ENCODE measurements at places on chromosomes 7 and 10. TPM values are rescaled to one million over a fixed set of nuclear protein-coding genes. Genes with fewer than 3 reads are reported as not detected.

- no peak overlapping the region for H3K27ac ChIP-seq
- peak overlapping the region; percentile 5 for H3K4me3 ChIP-seq
- H3K4me1 ChIP-seq = peaks cover 8% of the 10 kb centered on the region
- no peaks in the 10 kb centered on the region for H3K36me3 ChIP-seq
Observed at GRCh38 chr10:116743266-116744064, 1.1 kb upstream of the HSPA12A start.

GRCh38 chr10:131090761-131091661 lies 220.5 kb downstream of the TCERG1L start:
- H3K27me3 ChIP-seq = no peaks in the 10 kb centered on the region
- DNase-seq = peak; percentile 66
- H3K27ac ChIP-seq = no peak overlapping the region
- H3K4me1 ChIP-seq = no peaks in the 10 kb centered on the region
- H3K4me3 ChIP-seq = no peak overlapping the region

Gene GBX1
- not detected for total RNA-seq

DNA sequence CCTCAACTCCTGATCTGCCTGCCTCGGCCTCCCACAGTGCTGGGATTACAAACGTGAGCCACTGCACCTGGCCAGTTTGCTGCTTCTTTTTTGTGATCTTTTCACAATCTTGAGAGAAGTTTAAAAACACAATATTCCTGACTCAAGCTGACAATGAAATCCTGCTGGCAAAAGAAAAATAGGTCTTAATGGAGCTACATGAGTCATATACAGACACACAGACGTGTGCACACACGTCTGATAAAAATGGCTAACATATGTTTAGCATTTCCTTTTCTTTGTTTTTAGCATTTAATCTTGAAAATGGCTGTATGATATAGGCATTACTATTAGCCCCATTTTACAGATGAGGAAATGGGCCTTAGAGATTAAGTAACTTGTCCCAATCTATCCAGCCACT lies 29.4 kb upstream of the RAB18 start:
- H3K27me3 ChIP-seq = no peaks in the 10 kb centered on the region
- no peak overlapping the region for H3K4me3 ChIP-seq
- H3K4me1 ChIP-seq = no peaks in the 10 kb centered on the region
- no peak for DNase-seq

DNA sequence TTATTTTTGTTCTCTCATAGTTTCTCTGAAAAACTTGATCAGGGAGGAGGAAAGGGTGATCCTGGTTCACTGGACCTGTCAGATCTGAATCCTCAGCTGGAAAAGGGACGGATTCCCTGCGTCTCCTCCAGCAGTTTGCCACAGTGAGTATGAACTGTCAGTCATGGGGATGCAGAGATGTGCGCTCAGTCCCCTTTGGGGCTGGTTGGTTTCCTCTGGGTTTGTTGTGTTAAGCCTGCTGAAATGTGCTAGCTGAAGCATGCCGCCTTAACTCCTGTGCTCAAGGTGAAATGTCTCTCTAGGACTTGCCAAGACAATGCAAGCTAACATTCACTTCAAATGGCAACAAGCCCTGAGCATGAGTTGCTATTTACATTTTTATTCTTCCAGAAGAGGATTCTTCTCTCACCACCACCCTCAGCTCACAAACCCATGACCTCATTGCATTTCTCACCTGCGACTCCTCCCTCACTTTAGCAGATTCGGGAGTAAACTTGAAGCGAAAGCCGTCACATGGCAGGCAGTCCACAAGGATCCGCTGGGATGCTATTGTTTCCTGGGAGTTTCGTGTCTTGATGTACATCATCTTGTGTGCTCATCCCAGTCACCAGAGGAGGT lies 192.9 kb upstream of the FZD8 start:
- H3K4me1 ChIP-seq = no peaks in the 10 kb centered on the region
- no peak overlapping the region for H3K27ac ChIP-seq
- H3K4me3 ChIP-seq = no peak overlapping the region
- no peaks in the 10 kb centered on the region for H3K27me3 ChIP-seq
- peak; percentile 30 for DNase-seq

GRCh38 chr7:134375206-134375605 lies 58.5 kb upstream of the SLC35B4 start:
- H3K4me3 ChIP-seq = no peak overlapping the region
- H3K4me1 ChIP-seq = no peaks in the 10 kb centered on the region
- no peaks in the 10 kb centered on the region for H3K27me3 ChIP-seq

Gene CXCL12
- total RNA-seq = 99.5 TPM

Gene PDE6C
- not detected for total RNA-seq

Gene IL6
- total RNA-seq = 1.6 TPM

GRCh38 chr7:73701357-73701995 lies 18.0 kb downstream of the STX1A start:
- H3K27ac ChIP-seq = no peak overlapping the region
- H3K4me3 ChIP-seq = no peak overlapping the region
- no peaks in the 10 kb centered on the region for H3K27me3 ChIP-seq
- peak; percentile 45 for DNase-seq
- H3K36me3 ChIP-seq = peaks cover 4% of the 10 kb centered on the region
- no peaks in the 10 kb centered on the region for H3K4me1 ChIP-seq

DNA sequence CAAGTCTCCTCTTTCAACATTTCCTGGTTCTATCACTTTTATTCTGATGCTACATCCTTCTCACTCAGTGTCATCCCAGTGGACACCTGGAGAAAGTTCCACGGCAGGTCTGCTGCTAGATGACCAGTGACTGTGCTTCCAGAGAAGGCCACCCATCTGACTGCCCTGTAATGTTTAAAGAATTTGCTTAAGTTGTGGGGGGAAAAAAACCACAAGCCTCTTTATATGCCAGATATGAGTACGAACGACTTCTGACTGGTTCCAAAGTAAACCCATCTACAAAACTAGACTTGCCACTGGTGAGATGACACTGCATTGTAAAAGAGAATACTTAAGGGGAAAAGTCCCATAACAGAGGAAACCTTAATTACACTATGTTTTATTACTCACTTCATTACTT lies 69.6 kb upstream of the VWC2 start:
- DNase-seq = no peak
- no peak overlapping the region for H3K4me3 ChIP-seq
- no peaks in the 10 kb centered on the region for H3K4me1 ChIP-seq
- no peaks in the 10 kb centered on the region for H3K36me3 ChIP-seq

GRCh38 chr7:25093268-25093826 lies 31.7 kb downstream of the CYCS start:
- DNase-seq = peak; percentile 71
- no peak overlapping the region for H3K27ac ChIP-seq
- H3K4me3 ChIP-seq = no peak overlapping the region
- H3K4me1 ChIP-seq = peaks cover 2% of the 10 kb centered on the region
- H3K27me3 ChIP-seq = no peaks in the 10 kb centered on the region

GRCh38 chr7:2640482-2640830 lies 8.7 kb downstream of the TTYH3 start:
- H3K4me3 ChIP-seq = no peak overlapping the region
- DNase-seq = no peak
- no peaks in the 10 kb centered on the region for H3K4me1 ChIP-seq

DNA sequence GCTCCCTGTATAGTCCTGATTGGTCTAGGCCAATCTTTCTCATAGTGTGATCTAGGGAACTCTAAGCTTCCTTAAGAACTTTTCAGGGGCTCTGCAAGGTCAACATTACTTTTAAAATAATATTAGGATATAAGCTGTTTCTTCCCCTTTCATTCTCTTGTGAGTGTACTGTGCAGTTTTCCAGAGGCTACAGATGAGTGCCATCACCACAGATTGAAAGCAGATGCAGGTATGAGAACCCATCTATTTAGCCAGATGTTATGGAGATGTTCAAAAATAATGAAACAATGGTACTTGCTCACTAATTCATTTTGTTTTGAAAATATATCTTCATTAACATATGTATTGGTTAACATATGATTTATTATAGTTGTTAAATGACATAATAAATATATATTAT lies 169.2 kb upstream of the SEMA3A start:
- H3K27ac ChIP-seq = no peak overlapping the region
- no peak overlapping the region for H3K4me3 ChIP-seq
- H3K36me3 ChIP-seq = no peaks in the 10 kb centered on the region
- no peaks in the 10 kb centered on the region for H3K4me1 ChIP-seq
- no peaks in the 10 kb centered on the region for H3K27me3 ChIP-seq

DNA sequence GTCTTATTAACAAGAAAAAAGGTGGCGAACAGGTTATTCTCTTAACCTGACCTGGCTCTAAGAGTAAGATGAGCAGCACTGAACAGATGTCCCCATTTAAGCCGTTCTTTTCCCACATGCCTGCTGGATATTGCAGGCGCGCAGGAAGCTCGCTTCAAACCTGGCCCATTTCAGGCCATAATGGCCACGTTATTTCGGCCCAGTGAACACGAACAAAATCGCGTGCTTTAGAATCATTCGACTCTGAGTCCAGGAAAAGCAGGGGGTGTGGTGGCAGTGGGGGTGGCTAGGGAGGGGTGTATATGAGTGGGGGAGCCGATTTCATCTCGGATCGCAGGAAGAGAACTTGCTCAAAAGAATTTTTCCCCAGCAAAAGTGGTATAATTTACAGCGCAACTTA lies 6.6 kb upstream of the SP8 start:
- no peak for DNase-seq
- no peaks in the 10 kb centered on the region for H3K36me3 ChIP-seq
- H3K27me3 ChIP-seq = peaks cover 92% of the 10 kb centered on the region
- H3K27ac ChIP-seq = no peak overlapping the region

GRCh38 chr7:31267486-31267885 lies 73.0 kb downstream of the NEUROD6 start:
- H3K36me3 ChIP-seq = no peaks in the 10 kb centered on the region
- DNase-seq = no peak
- H3K4me3 ChIP-seq = no peak overlapping the region
- no peak overlapping the region for H3K27ac ChIP-seq
- no peaks in the 10 kb centered on the region for H3K27me3 ChIP-seq

Gene OR2A5
- total RNA-seq = not detected

DNA sequence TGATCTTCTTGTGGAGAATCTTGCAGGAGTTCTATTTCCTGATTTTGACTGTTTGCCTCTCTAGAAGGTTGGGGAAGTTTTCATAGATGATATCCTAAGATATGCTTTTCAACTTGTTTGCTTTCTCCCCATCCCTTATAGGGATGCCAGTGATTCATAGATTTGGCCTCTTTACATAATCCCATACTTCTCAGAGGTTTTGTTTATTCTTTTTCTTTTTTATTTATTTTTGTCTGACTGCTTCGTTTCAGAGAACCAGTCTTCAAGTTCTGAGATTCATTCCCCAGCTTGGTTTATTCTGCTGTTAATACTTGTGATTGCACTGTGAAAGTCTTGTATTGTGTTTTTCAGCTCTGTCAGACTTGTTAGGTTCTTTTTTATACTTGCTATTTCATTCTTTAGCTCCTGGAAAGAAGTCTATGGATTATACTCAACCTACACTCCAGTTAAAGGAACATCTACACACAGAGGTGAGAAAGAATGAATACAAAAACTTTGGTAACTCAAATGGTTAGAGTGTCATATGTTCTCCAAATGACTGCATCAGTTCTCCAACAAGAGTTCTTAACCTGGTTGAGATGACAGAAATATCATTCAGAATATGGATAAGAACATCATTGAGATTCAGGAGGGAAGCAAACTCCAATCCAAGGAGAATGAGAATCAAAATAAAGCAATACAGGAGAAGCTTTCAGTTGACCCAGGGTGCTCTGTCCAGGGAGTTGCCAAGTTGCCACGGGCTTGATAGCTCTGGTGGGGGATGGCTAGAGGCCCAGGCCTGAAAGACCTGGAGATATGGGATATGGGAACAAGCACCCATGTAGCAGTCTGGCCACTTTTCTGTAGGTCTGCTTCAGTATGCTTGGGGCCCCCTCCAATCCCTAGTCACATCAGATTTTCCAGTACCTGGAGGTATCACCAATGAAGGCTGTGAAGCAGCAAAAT lies 150.3 kb downstream of the AHR start:
- H3K27ac ChIP-seq = no peak overlapping the region
- no peaks in the 10 kb centered on the region for H3K4me1 ChIP-seq
- H3K4me3 ChIP-seq = no peak overlapping the region
- H3K27me3 ChIP-seq = no peaks in the 10 kb centered on the region

GRCh38 chr7:81934596-81935301 lies 164.9 kb upstream of the HGF start:
- no peaks in the 10 kb centered on the region for H3K27me3 ChIP-seq
- no peaks in the 10 kb centered on the region for H3K36me3 ChIP-seq
- H3K4me1 ChIP-seq = no peaks in the 10 kb centered on the region
- DNase-seq = no peak
- H3K4me3 ChIP-seq = no peak overlapping the region
- H3K27ac ChIP-seq = no peak overlapping the region

Gene HKDC1
- 27.4 TPM for total RNA-seq
